ENCODE measurements at places on chromosomes 7 and 10.

DNA sequence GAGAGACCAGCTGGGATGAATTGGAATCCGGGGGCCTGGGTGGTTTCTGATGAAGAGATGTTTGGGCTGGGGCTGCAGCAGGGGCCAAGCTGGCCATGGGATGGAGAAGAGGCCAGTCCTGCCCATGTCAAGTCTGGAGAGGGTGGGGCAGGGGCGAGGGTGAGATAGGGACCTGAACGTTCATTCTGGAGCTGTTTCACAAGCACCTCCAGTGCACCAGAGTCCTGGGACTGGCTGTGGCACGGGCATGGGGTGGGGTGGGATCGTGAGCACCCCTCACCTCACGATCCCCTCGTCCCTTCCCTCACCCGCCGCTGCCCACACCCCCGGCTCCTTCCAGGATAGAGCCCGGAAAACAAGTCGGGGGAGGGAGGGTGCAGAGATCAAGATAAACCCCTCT is 25.8 kb upstream of the PSMG3 start:
- H3K4me1 ChIP-seq: no peaks in the 10 kb centered on the region
- H3K36me3 ChIP-seq: no peaks in the 10 kb centered on the region
- no peak for DNase-seq
- H3K27me3 ChIP-seq: peaks cover 18% of the 10 kb centered on the region
- no peak overlapping the region for H3K27ac ChIP-seq
- no peak overlapping the region for H3K4me3 ChIP-seq

DNA sequence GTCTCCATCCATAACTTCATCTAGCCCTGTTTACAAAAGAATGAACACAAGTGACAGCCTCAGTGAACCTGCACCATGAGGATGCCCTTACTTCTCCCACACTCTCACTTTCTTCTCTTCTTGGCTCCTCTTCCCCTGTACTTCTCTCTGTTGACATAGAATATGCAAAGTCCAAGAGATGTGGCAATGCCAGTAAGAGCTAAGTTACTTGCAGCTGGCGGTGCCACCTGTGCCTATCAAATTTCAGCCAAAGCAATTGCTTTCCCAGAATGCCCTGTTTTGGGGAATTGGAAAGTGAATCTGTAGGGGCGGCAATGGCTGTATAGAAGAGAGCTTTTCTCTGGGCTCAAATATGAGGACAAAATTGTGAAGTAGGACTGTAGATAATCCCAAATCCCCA is 557.8 kb downstream of the AUTS2 start:
- H3K27ac ChIP-seq: no peak overlapping the region
- H3K36me3 ChIP-seq: no peaks in the 10 kb centered on the region
- peak; percentile 22 for DNase-seq

- no peaks in the 10 kb centered on the region for H3K36me3 ChIP-seq
- no peaks in the 10 kb centered on the region for H3K27me3 ChIP-seq
- no peak overlapping the region for H3K4me3 ChIP-seq
Observed at GRCh38 chr10:61764486-61764885, 101.8 kb downstream of the CABCOCO1 start.

GRCh38 chr7:110358028-110358427 is 732.9 kb upstream of the LRRN3 start:
- H3K27me3 ChIP-seq: no peaks in the 10 kb centered on the region
- H3K27ac ChIP-seq: no peak overlapping the region
- DNase-seq: no peak
- H3K4me1 ChIP-seq: no peaks in the 10 kb centered on the region
- H3K4me3 ChIP-seq: no peak overlapping the region

GRCh38 chr7:11730725-11731124 is 101.3 kb downstream of the THSD7A start:
- no peaks in the 10 kb centered on the region for H3K27me3 ChIP-seq
- no peak overlapping the region for H3K4me3 ChIP-seq
- H3K27ac ChIP-seq: no peak overlapping the region
- DNase-seq: no peak
- no peaks in the 10 kb centered on the region for H3K4me1 ChIP-seq

DNA sequence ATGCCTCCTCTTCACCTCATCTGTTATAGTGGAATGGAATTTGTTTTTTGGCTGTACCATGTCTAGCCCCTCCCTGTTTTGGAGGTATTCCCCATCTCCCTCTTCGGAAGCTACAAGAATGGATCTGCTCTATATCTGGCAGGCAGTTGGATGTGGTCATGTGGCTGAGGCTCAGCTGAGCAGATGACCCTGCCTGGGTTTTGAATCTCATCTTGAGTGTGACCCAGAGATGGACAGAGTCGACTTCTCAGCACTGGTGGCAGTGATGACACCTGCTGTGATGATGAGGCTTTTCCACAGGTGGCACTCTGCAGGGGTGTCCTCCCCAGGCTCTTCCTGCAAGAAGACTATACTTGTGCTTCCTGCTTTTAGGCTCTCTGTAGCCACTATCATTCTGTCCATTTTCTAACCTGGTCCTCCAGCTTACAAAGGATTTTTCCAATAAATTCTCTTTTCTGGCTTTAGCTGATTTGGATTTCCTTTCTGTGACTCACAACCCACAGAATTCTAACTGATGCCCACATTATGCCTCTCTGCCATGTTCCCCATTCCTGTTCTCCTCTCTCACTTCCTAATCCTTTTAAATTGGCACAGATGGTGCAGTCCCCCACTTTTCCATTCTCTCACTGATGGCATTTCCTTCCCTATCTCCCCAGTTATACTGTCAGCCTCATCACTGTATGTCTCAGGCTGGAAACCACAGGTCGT is 7.5 kb upstream of the ARHGAP22 start:
- H3K4me3 ChIP-seq: no peak overlapping the region
- DNase-seq: no peak
- no peaks in the 10 kb centered on the region for H3K36me3 ChIP-seq
- H3K27me3 ChIP-seq: no peaks in the 10 kb centered on the region

DNA sequence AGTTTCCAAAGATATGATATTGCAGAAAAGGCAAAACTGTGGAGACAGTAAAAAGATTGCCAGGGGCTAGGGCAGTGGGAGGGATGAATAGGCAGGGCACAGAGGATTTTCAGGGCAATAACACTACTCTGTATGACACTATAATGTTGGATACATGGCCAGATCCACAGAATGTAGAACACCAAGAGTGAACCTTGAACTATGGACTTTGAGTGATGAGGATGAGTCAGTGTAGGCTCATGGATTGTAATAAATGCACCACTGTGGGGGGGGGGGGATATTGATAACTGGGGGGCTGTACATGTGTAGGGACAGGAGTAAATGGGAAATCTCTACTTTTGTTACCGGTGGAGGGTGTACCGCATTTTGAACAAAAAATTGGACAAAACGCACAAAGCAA is 77.4 kb downstream of the ALOX5 start:
- H3K36me3 ChIP-seq: no peaks in the 10 kb centered on the region
- peak; percentile 48 for DNase-seq
- no peak overlapping the region for H3K4me3 ChIP-seq
- H3K4me1 ChIP-seq: no peaks in the 10 kb centered on the region
- no peak overlapping the region for H3K27ac ChIP-seq

DNA sequence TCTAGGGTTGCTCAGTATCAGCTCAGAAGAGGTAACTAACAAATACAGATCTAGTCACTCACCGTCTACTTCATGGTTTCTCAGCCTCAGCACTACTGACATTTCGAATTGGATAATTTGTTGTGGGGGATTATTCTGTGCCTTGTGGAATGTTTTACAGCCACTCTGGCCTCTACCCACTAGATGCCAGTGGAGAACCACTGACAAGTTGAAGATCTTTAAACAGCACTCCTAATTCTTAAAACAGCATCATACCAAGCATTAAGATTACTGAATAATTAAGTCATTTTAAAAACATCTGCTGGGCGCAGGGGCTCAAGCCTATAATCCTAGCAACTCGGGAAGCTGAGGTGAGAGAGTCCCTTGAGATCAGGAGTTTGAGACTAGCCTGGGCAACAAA is 82.6 kb downstream of the UPF2 start:
- H3K4me1 ChIP-seq: no peaks in the 10 kb centered on the region
- no peak for DNase-seq
- H3K27ac ChIP-seq: no peak overlapping the region
- no peak overlapping the region for H3K4me3 ChIP-seq
- peaks cover 14% of the 10 kb centered on the region for H3K36me3 ChIP-seq

DNA sequence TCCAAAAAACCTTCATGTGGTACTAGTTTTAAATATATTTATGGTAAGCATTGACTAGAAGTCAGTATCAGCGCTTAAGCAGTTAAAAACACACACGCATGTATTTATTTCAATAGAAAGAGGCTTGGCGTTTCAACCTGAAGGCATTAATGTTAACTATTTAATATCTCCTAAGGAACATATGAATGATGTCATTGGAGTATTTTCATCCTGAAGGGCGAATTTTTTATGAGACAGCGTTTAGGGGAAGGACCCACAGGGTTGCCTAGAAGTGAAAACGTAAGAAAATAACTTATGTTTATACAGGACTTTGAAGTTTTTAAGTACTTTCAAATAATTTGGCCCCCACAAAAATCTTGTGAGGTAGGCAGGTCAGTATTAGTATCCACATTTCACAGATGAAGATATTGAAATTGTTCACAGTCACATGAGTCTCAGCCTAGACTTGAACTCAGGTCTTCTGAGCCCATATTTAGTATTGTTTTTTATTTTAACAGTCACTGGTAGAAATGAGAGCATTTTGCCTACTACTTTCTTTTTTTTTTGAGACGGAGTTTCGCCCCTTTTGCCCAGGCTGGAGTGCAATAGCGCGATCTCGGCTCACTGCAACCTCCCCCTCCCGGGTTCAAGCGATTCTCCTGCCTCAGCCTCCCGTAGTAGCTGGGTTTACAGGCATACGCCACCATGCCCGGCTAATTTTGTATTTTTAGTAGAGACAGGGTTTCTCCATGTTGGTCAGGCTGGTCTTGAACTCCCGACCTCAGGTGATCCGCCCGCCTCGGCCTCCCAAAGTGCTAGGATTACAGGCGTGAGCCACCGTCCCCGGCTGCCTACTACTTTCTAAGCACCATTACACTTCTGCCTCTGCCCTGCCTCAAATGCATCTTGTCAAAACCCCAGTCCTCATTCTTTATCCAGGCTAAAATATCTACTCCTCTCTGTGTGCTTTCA is 1.8 kb downstream of the SLK start:
- peak; percentile 19 for DNase-seq
- H3K4me1 ChIP-seq: peaks cover 3% of the 10 kb centered on the region
- no peak overlapping the region for H3K27ac ChIP-seq
- peak overlapping the region; percentile 77 for H3K4me3 ChIP-seq
- H3K27me3 ChIP-seq: no peaks in the 10 kb centered on the region
- H3K36me3 ChIP-seq: no peaks in the 10 kb centered on the region

DNA sequence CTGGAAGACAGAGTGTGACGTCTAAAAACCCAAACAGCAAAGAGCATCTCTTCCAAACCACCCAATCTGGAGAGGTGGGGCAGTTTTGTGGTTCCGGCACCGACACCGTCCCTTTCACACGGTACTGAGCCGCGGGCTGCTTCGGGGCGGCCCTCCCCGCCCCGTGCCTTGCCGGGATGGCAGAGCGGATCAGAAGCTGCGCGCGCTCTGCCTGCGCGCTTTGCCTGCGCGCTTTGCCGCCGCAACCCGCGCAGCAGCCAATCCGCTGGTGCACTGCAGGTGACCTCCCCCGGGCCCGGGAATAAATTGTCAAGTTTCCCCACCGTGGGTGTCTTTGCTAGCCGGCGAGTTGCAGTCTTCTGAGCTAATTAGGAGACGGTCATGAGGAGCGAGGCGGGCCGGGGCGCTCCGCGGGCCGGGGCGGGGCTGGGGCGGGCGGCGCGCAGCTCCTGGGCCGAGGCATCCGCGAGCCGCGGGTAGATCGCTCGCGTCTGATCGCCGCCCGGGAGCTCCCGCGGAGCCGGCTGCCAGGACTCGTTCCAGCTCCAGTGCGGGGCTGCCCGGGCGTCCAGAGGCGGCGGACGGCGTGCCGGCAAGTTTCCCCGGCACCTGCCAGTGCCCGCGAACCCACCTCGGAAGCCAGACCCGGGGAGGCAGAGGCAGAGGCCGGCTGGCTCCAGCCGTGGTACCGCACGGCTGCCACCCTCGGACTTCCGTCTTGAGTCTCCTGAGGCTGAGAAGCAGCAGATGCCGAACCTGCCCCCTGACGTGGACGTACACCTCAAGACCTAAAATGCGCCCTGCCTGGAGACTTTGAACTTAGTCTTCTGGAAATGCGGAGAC is 536.0 kb upstream of the GALNT17 start:
- DNase-seq: peak; percentile 53
- H3K4me3 ChIP-seq: peak overlapping the region; percentile 62
- H3K27ac ChIP-seq: no peak overlapping the region

DNA sequence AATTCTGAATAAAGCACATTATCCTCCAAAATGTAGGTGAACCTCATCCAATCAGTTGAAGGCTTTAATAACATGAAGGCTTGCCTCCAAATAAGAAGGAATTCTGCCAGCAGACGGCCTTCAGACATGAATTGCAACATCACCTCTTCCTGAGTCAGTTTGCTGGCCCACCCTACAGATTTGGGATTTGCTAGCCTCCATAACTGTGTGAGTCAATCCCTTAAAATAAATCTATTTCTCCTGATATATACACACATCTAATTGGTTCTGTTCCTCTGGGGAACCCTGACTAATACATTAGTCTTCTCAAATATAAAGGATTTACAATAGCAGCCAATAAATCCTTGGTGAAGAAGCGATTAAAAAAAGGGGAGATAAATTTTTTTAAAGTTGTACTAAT is 34.8 kb upstream of the OSBPL3 start:
- DNase-seq: no peak
- H3K27me3 ChIP-seq: no peaks in the 10 kb centered on the region
- no peak overlapping the region for H3K27ac ChIP-seq
- H3K4me1 ChIP-seq: no peaks in the 10 kb centered on the region

DNA sequence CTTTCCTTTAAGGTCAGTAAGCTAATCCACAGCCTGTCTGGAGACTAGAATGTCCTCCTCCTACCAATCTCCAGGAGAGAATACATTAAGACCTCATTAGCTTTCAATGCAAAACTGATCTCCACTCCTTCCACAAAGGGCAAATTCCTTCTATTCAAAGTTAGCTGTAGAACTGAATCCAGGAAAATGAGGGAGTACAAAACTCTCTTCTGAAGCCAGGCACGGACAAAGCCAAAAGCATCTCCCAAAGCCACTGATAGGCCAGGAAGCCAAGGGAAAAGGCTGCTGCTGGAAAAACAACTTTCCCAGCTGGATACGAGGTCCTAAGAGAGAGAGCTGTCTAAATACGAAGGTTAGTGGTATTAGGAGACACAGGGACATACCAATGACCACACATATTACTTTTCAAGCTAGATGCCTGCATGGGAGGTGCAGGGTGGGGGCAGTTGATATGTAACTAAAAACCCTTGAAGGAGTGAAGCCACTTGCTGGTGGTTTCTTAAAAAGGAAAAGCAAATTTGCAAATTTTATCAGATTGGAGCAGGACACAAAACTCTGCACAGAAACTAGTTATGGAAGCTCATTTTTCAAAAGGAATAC is 43.6 kb downstream of the MKX start:
- DNase-seq: no peak
- no peak overlapping the region for H3K27ac ChIP-seq
- H3K36me3 ChIP-seq: no peaks in the 10 kb centered on the region
- H3K4me3 ChIP-seq: no peak overlapping the region

DNA sequence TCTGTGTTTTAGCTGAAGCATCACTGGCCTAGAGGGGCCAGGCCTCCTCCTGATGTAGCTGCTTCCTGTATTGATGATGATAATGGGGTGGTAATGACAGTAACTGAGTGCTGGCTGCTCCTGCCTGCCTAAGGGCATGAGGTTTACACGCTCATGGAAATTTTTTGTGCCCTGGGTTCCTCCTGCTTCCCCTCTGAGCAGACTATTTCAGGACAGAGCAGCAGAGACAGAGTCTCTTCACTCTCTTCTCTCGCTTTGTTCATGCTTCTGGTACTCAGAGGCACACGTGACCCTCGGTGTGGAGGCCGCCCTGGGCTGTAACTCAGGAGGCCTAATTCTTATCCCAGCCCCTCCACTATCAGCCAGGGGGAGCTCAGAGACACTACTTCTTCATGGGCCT is 27.9 kb downstream of the LRRC20 start:
- no peak overlapping the region for H3K27ac ChIP-seq
- no peak overlapping the region for H3K4me3 ChIP-seq
- DNase-seq: no peak
- H3K27me3 ChIP-seq: no peaks in the 10 kb centered on the region
